ENCODE measurements at places on chromosomes 3 and 15.

GRCh38 chr15:23565395-23566070 lies at the start of gene MKRN3:
Gene MKRN3 (plus strand): TSS chr15:23565674. CDS start chr15:23565783, 109 bp downstream.
- no peak for DNase-seq

- no peak for DNase-seq
These were observed 206.7 kb downstream of the ZNF621 start for GRCh38 chr3:40731445-40731844.

DNA sequence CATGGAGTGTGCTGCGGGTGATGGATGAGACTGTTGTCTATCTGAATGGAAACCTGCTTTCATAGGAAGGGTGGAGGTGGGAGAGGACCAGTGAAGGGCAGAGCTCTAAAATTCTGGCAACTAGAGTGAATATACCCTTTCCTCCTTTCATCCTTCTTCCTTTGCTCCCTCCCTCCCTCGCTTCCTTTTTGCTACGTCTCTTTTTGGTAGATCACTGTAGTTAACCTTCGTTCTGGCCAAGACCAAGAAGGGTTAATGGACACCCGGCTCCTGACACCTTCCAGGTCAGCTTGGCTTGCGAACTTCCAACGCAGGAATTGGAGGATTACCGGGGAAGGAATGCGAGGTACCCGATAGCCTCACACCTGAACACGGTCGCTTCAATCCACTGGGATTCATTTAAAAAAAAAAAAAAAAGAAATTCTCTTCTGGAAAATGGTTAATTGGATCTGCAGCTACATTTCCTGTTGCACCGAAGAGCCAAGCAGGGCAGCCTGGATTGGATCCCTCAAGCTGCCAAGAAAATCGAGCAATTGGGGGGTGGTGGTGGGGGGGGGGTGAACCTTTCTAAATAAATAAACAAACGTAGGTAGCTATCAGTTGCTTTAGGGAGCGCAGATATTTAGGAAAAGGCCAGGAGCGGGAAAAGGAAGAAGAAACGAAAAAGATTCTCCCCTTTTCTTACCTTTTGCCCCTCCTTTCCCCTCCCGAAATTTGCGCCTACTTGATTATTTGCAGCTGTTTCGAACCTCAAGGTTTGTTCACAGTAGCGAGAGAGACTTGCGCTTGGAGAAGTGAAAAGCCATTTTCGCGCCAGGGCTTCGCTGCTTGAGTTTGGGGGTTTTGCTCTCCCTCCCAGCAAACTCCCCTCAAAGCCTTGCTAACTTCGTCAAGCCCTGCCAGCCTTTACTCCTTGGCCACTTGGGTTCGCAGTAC lies 9.5 kb upstream of the NR2F2 start:
- DNase-seq, result no peak

DNA sequence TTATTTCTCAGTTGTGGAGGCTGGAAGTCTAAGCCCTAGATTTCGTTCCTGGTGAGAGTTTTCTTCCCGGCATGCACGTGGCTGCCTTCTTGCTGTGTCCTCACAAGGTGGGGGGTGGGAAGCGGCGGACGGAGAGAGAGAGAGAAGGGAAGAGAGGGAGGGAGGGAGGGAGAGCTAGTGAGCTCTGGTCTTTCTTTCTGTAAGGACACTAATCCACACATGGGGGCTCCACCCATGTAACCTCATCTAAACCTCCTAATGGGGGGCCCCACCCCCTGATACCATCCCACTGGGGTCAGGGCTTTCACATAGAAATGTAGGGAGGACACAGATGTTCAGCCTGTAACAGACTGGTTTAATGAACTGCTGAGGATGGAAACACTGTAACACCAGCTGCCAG lies 7.3 kb downstream of the FBLN2 start:
- no peak for DNase-seq

- DNase-seq, result no peak
These were observed 254.0 kb downstream of the SLCO3A1 start for GRCh38 chr15:92107510-92107909.

DNA sequence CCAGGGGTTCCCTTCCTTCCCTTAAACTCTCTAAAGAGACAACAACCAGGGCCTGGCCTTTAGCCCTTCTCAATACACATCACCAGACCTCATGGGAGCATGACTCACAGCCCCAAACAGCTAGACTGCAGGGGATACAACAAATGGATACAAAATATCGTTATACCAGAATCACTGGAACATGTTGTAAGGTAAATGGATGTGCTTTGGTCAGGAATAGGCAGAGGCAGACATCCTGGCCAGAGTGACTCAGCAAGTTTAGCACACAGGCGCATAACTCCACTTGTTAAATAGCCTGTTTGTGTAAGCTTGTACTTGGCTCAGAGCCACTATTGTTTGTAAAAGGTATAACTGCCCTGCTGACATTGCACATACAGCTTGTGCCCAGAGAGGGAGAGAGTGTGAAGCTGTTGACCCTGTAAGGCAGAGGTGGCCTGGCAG lies 18.3 kb downstream of the TMED3 start:
- no peak for DNase-seq

DNA sequence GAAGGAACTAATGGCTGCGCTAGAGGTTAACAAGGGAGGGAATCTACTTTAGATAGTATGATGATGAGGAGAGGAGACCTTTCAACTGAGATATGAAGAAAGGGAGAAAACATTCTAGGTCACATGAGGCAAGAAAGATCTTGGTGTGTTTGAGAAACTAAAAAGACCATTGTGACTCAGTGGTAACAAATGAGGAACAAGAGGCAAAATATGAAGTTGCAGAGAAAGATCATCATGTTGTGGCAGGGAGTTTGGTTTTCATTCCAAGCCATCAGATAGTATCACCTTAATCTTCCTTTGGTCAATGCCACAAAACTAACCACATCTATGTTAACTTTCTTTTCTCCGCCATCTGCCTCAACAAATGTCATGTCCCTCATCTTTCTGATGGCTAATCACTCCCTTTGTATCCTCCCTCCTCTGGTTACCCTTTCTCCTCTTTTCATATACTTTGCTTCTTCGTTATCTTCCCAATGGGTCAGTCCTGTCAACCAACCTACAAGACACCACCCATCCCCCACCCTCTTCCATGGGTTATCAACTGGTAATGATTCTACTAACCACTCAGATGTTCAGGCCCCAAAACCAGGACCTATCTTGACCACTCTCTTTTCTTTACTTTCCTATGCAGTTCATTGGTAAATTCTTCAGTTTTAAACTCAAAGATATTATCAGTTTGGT lies 2.4 kb upstream of the PDCD6IP start:
- no peak for DNase-seq

Data from NCI-H1105 (cell line).